ENCODE measurements at places on chromosomes 7 and 10.
A peak's percentile ranks its signal among the peaks of the same experiment; 100 is the strongest.

DNA sequence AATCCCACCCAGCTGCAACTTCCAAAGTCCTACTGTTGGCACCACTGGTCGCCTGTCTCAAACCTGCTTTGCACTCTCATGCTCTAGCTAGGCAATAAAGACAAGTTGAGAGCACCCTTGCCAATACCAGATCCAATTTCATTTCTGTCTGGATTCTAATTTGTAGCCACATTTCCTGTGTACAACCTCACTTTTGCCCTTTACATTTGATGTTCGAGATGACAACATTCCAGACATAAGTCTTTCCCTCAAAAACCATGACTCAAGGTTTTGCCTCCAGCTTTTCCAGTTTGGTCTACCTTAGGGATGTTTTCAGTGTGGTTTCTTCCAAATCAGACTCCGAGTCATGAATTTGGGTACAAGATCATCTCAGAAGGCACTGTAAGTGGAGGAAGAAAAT is 309.0 kb downstream of the GPAM start:
- DNase-seq: no peak

GRCh38 chr7:53325061-53325460 is 289.6 kb downstream of the POM121L12 start:
- DNase-seq: peak; percentile 37

- no peak for DNase-seq
Measured at GRCh38 chr10:119207713-119208552, 562 bp downstream of the GRK5 start.

- DNase-seq: no peak
Measured at GRCh38 chr10:50404021-50404773, 152.9 kb upstream of the ASAH2 start.

DNA sequence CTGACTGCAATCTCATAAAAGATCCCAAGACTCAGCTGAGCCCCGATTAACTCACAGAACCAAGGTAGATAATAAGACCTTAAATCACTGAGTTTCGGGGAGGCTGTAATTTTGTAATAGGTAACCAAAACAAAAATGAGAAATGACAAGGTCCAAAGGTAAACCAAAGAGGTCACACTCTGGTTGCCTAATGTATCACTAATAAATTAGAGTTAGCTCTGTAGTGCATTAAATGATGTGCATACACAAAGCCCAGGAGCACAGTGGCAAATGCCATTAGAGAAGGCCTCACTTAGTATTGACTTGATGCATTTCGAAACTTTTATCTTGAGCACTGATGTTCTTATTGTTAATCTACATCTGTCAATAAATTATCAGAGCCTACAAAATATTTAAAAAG is 237.7 kb upstream of the CCDC6 start:
- DNase-seq: no peak

GRCh38 chr10:101351017-101351416 is 2.9 kb upstream of the BTRC start:
- peak; percentile 19 for DNase-seq

GRCh38 chr10:87927091-87927490 is 63.7 kb downstream of the PTEN start:
- DNase-seq: peak; percentile 11

- peak; percentile 40 for DNase-seq
Measured at GRCh38 chr10:68208424-68209042, 23.4 kb downstream of the ATOH7 start.

DNA sequence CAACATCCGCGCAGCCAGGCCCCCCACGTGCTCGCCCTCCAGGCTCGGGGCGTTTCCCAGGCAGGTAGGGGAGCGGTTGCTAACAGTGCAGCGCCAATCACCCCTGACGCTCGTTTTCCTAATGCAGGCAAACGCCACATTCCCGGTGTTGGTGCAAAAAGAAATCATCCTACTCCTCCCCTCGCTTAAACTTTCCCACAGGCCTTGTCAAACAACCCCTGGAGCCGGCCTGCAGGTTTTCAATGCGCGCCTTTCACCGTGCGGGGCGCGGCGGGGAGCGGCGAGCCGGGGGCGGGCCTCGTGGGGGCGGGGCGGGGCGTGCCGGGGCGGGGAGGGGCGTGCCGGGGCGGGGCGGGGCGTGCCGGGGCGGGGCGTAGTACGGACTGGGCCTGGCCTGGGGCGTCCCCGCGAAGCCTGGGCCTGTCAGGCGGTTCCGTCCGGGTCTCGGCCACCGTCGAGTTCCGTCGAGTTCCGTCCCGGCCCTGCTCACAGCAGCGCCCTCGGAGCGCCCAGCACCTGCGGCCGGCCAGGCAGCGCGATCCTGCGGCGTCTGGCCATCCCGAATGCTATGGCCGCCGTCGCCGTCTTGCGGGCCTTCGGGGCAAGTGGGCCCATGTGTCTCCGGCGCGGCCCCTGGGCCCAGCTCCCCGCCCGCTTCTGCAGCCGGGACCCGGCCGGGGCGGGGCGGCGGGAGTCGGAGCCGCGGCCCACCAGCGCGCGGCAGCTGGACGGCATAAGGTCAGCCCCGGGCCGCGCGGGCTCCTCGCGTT is at the start of gene ECHDC3:
ECHDC3 (plus strand) TSS at position 374 of the 770 bp plus-strand sequence; CDS start at position 569, 195 bp downstream.
- no peak for DNase-seq

- DNase-seq: no peak
Measured at GRCh38 chr7:65809259-65809981, 63.5 kb upstream of the VKORC1L1 start.

DNA sequence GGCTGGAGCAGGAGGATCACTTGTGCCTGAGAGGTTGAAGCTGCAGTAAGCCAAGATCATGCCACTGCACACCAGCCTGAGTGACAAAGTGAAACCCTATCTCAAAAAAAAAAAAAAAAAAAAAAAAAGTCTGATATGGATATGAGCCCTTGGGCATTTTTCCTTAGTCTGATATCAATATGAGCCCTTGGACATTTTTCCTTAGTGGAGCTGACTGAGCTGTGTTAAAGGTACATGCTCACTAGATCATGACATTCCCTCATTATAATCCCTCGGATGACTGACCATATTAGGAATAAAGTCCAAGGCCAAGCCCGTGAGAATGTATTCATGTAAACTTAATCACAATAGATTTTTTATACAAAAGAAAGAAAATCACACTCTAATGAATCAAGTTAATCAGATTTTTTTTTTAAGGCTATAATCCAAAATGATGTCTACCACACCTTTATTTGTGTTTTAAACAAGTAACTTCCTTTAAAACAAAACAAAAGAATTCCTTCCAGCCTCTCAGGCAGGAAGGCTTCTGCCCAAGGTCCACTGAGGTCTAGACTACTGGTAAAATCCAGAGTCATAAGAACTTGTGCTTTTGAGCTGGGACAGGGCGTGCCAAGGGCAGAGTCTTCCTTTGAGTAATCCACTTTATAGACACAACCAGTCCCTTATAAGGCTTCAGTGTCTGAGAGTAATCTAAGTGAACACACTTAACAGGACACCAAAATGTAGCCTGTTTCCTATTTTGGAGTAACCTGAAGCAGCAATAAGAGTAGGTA is 5.5 kb downstream of the PPA1 start:
- no peak for DNase-seq

Data from NCI-H226 (cell line).